ENCODE measurements at places on chromosomes 4 and X.

DNA sequence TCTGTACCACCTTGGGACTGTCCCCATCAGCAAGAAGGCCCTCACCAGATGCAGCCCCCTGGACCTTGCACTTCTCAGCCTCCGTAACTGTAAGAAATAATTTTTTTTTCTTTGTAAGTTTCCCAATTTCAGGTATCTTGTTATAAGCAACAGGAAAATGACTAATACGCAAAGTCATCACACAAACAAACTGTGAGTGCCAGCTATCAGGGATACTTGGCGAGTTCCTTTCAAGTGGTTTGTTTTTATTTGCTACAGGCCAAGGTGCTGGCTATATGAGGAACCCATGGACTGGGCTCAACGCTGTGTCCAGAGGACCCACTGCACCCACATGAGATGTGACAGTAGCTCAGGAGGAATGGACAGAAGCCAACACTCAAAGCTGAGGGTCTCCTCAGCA lies 11.5 kb upstream of the GPM6B start:
- DNase-seq: no peak

GRCh38 chr4:82126512-82127040 lies 247.2 kb downstream of the HNRNPD start:
- DNase-seq: no peak

DNA sequence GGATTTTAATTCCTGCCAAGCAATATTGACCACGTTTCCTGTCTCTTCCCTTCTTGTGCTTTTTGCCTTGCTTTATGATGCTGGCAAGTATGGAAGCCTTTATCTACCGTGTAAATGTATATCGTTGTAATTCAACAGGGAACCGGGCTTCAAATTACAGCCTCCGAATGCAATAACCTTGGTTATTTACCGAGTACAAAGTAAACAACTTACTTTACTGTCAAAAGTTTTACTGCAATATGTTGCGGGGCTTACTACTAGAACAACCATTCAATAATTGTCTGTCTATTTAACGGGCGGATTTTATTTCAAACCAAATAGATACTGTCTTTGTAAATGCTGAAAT lies 73.1 kb downstream of the PALLD start:
- DNase-seq: no peak

DNA sequence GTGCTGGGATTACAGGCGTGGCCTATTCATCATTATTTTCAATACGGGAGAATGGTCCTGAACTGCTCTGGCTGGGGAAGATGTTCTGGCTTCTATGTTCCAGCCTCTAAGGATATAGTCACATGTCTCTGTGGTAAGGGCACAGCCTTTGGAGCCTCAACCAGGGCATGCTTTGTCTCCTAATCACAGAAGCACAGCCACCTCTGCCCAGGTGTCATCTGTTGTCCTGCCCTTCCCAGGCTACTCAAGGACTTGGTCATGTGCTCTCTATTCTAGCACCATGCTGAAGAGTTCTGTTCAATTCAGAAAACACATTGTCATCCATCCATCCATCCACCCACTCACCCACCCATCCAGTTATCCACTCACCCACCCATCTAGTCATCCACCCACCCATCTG lies 29.5 kb downstream of the ASMTL start:
- no peak for DNase-seq

DNA sequence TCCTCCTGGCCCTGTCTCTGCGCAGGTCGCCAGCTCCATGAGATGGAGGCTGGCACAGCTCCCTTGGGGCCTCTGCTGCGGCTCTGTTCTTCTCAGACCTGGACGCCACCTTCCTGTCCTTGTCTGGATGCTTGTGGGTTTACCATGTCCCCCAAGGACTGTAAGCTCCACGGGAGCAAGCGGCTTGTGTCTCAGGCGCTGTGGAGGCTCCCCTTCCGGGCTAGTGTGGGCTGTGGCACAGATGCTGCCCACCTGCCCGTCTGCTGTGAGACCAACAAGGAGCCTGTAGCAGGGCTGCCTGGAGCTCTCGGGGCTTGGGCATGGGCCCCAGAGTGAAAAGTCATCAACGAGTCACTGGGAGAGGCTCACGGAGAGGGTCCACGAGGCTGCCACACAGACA lies 25.2 kb downstream of the NAT8L start:
- DNase-seq: no peak

GRCh38 chrX:70479922-70480659 lies 35.5 kb downstream of the DLG3 start:
- DNase-seq: no peak

Data from pons (tissue), 1 donor.